Lower leg skin (tissue), 4 donors: ENCODE measurements at places on chromosomes 1 and 21. TPM values are rescaled to one million over a fixed set of nuclear protein-coding genes. Genes with fewer than 3 reads are reported as not detected.

Gene SLAMF6
- 0.23 TPM for total RNA-seq

GRCh38 chr21:46126309-46127238 lies 28.7 kb downstream of the COL6A2 start:
- no peak for DNase-seq

DNA sequence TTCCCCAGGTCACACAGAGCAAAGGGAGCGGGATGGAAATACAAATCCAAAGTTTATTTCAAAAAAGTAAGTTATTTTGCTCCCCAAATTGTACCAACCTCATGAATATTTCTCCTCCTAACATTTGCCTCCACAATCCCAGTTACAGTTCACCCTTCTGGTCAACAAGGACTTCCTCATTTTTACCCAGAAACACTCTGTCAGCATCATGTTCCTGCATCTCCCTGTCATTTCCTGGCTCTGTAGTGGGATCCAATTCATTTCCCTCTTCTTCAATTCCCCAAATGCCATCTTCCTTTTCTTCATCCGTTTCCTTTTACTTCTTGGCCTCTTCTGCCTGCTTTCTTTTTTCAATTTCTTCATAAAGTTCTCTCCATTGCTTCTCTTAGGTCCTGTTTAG lies 32.0 kb upstream of the EPS15 start:
- no peak for DNase-seq

GRCh38 chr1:160718210-160718609 lies 6.6 kb upstream of the CD48 start:
- DNase-seq: no peak

DNA sequence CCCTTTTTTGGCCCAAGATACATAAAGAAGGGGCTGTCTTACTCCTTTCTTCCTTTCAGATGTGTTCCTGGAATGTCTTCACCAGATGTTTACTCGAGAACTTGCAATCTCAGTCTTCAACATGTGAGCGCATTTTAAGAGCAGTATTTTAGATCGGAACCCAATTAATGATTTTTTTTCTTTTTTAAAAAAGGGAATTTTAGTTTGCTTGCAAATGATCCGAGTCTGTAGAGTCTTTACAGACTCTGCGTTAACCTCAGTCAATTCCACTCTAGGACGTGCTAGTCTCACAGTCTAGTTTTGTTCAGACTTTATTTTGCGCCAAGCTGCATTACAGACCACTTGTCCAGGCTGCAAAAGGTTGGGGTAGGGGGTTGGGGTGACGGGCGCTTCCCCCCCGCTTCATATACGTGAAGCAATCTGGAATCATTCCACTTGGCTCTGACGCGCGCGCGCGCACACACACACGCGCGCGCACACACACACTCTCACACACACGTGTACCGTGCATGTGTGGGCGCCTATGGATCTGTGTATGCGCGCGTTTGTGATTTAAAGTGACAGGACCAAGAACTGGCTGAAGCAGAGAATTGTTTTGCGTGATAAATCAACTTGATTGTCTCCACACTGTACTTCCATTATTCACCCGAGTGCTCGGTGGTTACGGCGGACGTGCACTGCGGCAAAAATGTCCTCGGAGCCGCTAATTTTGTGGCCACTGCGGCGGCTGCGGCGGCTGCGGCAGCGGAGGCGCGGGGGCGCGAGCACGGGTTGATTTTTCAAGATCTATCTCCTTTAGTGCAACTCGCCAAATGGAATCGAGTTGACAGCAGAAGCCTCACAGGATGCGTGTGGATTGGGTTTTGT lies 25.6 kb upstream of the NFIA start:
- DNase-seq: peak; percentile 58

Gene RHBDL2
- 23.0 TPM for total RNA-seq

Gene C1orf50
- total RNA-seq: 6.7 TPM

- no peak for DNase-seq
These were observed 8.7 kb downstream of the DNAJC6 start for GRCh38 chr1:65317866-65318653.

- no peak for DNase-seq
These were observed 179.1 kb downstream of the PSMG1 start for GRCh38 chr21:39003982-39004633.

- no peak for DNase-seq
These were observed 43.2 kb downstream of the TMCO4 start for GRCh38 chr1:19756480-19756879.

GRCh38 chr1:215863796-215864195 lies 296.7 kb downstream of the KCTD3 start:
- DNase-seq: no peak

Gene PTPRF
- 204 TPM for total RNA-seq

Gene PLA2G2C
- not detected for total RNA-seq

Gene ADGRB2
- total RNA-seq: 4.4 TPM
